ENCODE measurements at places on chromosomes 6 and 20.

DNA sequence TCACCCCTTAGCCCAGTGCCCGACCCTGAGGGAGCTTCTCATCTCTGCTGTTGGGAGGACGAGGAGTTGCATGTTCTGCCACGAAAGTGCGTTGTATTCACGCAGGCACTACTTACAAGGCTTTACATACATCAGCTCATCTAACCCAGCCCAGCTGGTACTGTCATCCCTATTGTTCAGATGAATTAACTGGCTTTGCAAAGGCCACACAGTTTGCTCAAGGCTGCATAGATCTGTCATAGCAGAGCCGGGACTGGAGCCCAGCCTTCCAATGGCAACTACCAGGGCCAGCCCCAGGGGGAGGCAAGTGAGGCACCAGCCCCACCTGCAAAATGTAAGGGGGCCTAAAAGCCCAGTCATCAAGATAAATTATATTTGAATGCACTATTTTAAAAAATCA is 257.6 kb downstream of the NFATC2 start:
- DNase-seq, result no peak

DNA sequence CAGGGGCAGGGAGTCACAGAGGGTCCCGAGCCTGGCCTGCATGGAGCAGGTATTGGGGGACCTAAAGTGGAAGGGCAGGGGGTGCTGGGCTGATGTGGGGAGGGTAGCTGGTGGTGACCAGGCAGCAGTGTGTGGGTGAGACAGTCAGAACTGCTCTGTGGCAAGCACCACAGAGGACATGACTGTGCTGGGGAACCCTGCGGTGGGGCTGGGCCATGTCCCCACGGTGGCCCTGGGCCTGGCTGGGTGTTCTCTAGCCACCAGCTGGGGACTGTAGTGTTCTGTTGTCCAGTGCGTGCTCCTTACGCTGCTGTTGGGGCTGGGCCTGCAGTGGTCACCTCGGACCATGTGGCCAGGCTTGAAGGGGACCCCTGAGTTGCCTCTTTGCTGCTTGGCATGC is 3.6 kb downstream of the SS18L1 start:
- DNase-seq, result no peak

- DNase-seq, result no peak
Measured at GRCh38 chr6:161270116-161270515, 3.7 kb downstream of the AGPAT4 start.

DNA sequence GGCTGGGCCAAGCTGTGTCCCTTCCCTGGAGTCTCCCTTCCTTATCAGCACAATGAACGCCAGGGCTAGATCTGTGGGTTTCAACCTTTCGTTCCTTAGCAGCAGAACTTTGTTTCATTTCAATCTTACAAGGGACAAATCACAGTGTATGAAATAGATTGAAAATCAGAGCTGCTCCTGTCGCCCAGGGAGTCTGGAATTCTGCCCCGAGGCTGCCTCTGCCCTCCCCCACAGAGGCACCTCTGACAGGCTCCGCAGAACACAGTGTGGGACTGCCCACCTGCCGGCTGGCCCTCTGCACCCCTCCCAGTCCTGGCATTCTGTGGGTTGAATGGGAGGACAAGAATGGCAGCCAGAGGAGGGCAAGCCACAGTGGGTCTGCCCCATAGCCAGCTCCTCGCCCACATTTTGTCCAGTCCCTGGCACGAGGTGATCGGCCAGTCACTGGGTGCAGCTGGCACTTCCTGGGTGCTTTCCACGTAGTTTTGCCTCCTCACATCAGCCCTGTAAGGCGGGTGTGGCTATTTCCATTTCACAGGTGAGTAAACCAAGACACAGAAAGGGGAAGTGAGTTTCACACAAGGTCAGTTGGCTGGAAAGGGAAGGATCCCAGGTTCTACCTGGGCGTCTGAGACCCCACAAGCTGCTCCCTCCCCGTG is 26.1 kb downstream of the MANBAL start:
- no peak for DNase-seq

DNA sequence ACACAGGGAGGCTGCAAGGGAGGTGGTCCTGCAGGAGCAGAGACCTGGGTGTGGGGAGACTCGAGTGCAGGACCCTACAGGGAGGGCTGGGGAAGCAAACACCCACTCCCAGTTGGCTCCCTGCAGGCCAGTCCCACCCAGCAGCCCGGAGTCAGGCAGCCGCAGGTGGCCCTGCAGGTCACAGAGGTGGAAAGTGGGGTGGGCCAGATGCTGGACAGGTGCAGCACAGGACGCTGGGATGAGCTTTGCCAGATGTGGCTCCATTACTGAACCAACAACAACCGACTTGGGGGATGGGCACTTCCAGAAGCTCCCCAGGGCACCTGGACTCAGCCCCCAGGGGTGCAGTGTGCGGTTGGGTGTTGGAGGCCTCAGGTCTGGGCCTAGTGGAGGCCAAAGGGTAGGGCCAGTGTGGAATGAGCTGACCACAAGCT is 26.6 kb upstream of the MYT1 start:
- no peak for DNase-seq

DNA sequence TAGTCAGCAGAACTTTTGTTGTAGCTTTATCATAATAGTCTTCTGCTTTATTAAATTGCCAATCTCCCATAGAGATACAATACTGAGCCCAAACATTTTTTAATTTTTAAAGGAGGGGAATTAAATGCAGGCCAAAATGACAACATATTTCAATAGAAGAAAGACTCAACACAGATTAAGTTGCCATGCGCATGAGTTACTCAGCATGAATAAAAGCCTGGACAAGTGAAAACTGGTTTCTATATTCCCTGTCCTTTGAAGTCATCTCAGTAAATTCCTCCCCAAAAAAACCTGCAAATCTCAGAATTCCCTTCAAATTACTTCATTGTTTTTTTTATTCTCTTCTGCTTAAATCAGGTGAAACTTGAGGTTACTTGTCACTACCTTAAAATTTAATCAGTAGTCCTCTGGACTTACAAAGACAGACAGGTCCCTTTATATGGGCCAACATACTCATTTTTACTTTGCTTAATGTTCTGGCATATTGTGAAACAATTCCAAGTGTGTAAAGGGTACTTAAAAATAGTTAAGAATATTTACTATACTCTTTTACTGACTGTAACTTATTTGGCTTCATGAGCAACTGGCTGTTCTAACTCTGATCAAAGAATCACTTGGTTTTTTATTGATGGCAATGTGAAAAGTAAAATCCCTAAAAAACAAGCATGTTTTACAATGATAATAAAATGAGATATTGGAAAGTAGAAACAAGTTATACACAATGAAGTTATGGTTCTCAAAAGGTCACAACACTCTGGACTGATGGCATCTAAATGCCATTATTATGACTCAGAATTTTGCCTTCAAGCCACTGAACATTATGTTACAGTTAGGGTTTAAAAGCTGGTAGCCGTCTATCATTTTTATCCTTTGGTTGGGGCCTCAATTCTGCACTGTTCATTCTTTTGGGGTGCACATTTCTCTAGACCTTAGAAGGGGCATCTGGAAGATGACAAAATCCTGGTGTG is 49.9 kb upstream of the COL21A1 start:
- DNase-seq, result no peak
